Hematopoietic multipotent progenitor cell (in vitro differentiated cells): ENCODE measurements at places on chromosomes 1 and 21. TPM values are rescaled to one million over a fixed set of nuclear protein-coding genes. Genes with fewer than 3 reads are reported as not detected.

SPRR2G gene
- not detected for total RNA-seq

ATP1B1 gene
- total RNA-seq: 14.3 TPM

AMY2A gene
- not detected for total RNA-seq

C21orf91 gene
- 7.8 TPM for total RNA-seq

LCE1F gene
- not detected for total RNA-seq

CD1D gene
- 0.54 TPM for total RNA-seq

DNA sequence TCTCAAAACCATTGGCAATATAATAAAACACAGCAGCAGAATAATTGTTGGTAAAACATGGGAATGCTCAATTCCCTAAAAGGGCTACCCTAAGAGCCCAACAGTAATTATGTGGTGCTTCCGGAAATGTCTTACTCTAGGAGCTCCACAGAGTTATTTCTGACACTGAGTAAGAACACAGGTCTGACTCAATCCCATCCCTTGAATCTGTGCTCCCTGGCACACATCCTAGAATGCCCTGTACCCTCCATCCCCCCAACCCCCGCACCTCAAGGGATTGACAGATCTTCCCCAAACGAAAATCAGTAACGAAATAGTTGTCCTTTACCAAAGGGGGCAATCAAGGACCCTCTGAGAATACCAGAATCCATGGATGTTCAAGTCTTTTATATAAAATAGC, 71.9 kb downstream of the SMYD2 start:
- DNase-seq: no peak

- no peak for DNase-seq
Measured at GRCh38 chr1:24094554-24094953, 17.4 kb downstream of the MYOM3 start.

DNA sequence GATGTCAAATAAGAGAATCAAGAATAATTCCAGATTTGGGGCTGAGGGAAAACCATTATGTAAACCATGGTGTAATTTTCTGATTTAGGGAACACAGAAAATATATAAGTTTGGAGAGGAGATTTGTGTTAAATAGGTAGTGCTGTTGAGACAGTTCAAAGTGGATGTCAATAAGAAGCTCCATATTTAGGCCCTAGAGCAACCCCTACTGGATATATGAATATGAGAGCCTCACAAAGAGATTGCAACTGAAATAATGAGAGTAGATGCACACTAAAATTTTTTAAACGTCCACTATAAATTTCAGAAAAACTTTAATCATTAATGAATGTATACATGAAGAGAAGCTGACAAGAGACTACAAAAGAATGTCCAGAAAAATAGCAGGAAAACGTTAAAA, 1447.8 kb upstream of the PRMT6 start:
- no peak for DNase-seq

- DNase-seq: no peak
Measured at GRCh38 chr1:208980605-208981004, 602.9 kb upstream of the CAMK1G start.

GRCh38 chr1:143699731-143700130, 272.1 kb downstream of the FAM72C start:
- DNase-seq: no peak

DNA sequence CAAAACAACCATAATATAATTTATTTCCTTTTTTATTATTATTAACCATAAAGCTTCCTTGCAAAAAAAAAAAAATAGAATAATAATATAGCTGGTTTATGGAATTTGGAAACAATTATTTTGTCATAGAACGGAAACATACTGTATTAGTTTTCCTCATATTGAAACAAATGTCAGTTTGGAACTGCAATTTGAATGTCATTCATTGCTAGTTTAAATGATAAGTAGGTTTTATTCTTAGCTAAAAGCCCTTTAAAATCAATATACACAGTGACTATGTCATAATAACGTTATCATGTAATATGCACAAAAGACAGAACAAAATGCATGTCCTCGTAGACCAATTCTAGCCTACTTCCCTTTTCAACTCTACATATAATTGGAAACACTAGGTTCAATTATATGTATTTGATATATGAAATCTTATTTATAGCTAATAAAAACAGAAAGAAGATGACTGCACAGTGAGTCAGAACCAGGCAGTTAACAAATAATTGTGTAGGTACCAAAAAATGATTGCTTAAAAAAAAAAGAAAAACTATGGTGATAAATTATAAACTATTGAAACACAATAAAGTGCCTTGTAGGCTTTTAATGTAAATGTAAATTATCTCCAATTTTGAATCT, 85.2 kb upstream of the EXO1 start:
- DNase-seq: no peak

DNA sequence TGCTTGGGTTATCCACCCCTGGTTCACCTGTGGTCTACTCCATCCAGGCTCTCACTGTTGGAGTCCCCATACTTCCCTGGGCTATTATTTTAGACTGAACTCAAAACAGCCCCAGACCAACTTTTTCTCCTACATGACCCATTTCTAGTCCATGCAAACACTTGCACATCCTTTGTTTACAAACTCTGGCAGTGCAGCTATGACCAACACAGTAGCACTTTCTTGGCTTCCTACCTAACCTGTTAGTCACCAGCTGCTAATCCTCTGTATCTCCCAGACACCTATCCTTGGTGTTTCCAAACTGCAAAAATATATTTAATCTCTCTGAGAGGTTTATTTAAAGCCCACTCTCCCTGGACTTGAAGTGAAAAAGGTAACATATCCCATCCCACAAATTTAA, 90.8 kb downstream of the DDAH1 start:
- no peak for DNase-seq

DNA sequence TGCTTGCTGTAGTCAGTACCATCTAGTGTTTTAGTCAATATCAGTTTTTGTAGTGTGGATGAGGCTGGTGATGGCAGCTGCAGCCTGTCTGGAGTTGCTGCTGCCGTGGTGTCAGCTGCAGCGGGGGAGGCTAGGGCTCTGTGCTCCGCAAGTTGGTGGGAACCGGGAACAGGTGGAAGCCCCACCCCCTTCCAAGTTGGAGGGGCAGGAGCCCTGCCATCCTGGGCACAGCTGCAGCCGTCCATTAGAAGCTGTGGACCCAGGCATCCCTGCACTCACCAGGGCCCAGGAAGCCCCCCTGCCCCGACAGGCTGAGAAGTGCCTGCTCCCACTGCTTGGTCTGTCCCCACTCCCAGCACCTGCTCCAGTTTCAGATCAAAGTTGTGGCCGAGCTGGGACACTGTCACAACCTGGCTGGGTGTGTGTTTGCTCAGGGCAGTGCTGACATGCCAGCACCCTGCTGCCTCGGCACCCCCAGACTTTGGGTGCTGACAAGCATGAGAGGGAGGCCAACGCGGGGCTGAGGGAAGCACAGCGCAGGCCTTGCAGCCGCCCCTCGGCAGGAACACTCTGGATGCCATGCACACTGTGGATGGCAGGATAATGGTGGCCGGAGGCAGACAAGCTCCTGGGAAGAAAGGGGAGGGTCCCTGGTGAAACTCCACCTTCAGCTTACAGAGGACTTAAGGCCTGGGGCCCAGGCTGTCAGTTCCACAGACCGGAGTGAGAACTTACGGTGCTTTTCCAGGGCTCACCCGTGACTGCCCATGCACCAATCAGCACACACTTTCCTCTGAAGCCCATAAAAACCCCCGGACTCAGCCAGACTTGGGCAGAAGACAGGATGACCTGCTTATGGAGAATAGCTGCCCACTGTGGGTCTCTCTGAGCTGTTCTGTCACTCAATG, 86.9 kb downstream of the ADARB1 start:
- DNase-seq: no peak

DNA sequence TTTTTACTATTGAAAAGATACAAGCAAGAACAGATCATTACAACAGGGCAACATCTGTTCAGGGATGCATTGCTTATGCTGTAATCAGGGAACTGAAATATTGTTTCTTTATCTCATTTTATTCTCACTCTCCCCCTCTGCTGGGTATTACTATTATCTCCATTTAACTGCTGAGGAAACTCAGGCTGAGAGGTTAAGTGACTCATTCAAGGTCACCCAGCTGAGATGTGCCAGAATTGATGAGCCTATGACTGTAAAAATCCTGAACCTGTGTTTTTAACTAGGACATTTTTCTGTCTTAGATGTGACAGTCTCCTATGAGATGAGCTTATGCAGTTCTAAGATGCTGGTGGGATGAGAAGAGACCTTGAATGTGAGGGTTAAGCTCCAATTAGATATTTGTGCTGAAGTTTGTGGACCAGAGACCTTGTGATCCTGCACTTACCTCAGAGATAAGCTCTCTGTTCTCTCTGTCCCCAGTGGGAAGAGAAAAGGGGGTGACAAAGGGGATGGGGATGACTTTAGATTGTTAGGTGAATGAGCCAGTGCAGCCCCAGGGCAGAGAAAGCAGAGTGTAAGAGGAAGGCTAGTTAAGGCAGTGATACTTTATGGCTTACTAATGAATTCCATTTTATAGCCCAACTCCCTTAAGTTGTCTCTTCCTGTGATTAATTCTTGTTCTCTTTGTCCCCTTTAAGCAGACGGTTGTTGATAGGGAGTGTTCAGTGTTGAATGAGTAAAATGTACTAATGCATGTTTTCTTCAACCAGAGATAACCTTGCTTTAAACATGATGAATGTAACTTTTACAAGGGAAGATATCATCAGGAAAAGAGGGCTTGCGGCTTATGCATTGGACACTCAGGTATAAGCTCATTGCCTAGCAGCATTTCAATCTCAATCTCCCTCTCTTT, 111.4 kb downstream of the HLX start:
- no peak for DNase-seq

DNA sequence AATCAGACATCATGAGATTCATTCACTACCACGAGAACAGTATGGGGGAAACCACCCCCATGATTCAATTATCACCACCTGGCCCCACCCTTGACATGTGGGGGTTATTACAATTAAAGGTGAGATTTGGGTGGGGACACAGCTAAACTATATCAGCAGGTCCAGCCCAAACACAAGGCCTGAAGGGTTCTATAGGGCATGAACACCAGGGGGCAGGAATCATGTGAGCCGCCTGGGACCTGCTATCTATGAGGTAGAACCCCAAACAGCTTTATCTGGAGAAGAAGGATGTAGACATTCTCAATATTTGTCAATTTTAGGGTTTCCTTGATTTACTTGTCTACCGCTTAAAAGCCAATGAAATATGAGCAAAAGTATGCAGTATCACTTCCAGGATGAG, 294.9 kb upstream of the DEPDC1 start:
- DNase-seq: no peak

DNA sequence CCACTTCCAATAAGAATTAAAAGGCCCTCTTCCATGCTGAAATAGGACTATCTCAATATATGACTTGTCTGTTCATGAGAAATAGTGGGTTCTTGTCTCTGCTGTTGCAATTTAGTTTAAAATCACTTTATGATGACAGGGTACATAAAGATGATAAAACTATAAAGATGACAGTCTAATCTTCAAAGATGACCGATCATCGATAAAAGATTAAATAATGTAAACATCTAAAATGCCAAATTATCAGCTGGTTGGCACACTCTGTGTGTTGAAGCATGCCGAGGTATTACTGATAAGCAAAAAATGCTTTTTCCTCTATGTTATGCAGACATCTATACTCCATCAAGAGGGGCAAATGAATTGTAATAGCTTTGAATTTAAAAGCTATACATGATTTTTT, 89.5 kb downstream of the ADGRL4 start:
- no peak for DNase-seq

DNA sequence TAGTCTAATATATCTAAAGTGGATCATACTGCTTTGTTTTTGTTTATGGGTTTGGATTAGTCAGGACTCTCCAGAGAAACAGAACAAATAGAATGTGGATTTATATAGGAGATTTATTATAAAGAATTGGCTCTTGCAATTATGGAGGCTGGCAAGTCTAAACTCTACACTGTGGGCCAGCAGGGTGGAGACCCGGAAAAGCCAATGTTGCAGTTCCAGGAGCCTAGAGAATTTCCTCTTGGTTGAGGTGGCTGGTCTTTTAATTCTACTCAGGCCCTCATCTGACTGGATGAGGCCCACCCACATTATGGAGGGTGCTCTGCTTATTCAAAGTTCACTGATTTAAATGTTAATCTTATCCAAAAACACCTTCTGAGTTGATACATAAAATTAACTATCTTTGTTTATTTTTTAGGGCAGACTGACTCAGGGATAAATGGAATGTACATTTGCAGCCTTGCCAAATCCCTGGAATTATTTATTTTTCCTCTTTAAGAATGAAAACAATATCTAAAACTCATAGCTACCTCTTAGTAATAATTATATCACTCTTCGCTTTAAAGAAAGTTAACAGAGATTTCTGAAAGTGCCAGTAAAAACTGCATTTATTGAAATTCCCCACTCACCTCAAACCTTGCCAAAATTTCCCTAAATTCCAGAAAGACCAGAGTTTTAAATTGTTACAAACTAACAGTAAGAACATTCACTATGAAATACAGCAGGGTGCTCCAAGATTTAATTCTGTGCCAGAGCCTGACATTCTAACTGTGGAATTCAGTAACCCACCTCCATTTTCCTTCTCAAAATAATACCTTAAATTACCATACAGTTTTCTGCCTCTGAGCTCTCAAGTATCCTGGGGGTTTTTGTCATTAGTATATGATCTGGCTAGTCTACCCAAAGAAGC, 36.6 kb upstream of the SSX2IP start:
- no peak for DNase-seq

DNA sequence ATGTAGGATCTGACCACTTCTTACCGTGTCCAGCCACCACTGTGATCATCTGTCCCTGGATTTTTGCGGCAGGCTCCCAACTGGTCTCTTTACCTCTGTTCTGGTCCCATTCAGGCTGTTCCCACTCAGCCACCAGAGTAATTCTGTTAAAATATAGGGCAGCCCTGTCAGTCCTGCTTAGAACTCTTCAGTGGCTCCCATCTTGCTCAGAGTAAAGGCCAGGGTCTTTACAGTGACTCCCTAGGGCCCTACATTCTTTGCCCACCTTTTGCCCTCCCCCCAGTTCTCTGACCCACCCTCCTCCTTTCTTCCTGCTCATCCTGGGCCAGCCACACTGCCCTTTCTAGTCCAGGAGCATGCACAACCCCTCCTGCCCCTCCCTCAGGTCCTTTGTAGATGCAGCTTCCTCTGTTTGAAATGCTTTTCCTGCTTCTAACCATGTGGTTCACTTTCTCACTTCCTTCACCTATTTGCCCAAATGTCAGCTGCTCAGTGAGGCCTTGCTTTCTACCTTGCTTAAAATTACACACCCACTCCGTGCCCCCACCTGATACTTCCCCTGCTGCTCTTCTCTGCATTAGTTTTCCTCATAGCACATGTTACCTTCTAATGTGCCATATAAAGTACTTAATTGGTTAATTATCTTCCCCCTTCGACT, 7.8 kb downstream of the UBIAD1 start:
- DNase-seq: no peak

- no peak for DNase-seq
Measured at GRCh38 chr1:214213136-214213535, 67.8 kb upstream of the SMYD2 start.

GRCh38 chr1:31239653-31240241, at the start of gene NKAIN1:
TSS of gene NKAIN1 (minus strand) at chr1:31239887. CDS start at chr1:31239547, 340 bp downstream.
- no peak for DNase-seq

GRCh38 chr1:244339073-244339692, 112.5 kb downstream of the ADSS2 start:
- DNase-seq: no peak

DNA sequence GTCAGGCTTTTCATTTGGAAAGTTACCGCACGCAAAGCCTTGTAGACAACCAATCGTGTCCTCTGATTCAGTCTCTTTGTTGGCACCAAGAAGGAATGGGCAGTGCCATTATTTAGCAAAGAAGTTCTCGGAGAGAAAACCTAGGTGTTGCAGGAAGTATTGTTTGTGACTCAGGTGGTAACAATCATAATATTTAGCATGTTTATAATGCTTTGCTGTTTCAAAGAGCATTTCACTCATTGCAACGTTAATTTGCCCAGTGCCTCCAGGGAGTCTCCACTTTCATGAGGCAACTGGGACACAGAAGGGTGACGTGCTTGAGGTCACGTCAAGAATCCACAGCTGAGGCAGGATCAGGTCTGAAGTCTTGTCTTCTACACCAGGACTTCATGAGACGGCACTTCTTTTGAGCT, 31.4 kb downstream of the STPG1 start:
- DNase-seq: no peak
